ENCODE measurements at places on chromosomes 7 and 10. TPM values are rescaled to one million over a fixed set of nuclear protein-coding genes. Genes with fewer than 3 reads are reported as not detected.
A peak's percentile ranks its signal among the peaks of the same experiment; 100 is the strongest.

The ZNF33A gene
- 18.4 TPM for total RNA-seq

The LOXL4 gene
- total RNA-seq = 24.9 TPM

The GRID1 gene
- 5.2 TPM for total RNA-seq

DNA sequence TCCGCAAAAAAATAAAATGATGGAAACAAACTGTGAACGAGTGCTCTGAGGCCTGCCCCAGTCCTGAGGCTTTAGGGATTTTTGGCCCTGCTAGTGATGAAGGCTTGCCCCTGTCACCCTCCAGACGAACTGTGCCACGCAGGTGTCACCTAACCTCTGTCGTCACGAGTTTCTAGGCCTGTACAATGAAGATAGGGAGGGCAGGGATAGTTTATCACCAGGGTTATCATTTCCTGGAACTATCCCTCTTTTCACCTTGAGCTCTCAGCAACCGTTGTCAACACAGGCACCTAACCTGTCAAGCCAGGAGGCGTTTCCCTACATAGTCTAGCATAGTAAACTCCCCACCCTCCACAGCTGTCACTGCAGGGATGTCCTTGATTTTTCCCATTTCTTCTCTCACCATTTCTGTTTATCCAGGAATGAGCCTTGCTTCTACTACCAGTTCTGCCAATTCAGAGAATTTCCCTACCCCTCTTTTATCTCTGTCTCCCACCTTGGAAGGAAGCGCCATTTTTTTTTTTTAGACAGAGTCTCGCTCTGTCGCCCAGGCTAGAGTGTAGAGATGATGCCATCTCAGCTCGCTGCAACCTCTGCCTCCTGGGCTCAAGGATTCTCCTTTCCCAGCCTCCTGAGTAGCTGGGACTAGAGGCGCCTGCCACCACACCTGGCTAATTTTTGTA is 2.2 kb upstream of the ACHE start:
- DNase-seq = no peak

- peak; percentile 86 for DNase-seq
Observed at GRCh38 chr7:67754651-67755050, 758.0 kb downstream of the TYW1 start.

DNA sequence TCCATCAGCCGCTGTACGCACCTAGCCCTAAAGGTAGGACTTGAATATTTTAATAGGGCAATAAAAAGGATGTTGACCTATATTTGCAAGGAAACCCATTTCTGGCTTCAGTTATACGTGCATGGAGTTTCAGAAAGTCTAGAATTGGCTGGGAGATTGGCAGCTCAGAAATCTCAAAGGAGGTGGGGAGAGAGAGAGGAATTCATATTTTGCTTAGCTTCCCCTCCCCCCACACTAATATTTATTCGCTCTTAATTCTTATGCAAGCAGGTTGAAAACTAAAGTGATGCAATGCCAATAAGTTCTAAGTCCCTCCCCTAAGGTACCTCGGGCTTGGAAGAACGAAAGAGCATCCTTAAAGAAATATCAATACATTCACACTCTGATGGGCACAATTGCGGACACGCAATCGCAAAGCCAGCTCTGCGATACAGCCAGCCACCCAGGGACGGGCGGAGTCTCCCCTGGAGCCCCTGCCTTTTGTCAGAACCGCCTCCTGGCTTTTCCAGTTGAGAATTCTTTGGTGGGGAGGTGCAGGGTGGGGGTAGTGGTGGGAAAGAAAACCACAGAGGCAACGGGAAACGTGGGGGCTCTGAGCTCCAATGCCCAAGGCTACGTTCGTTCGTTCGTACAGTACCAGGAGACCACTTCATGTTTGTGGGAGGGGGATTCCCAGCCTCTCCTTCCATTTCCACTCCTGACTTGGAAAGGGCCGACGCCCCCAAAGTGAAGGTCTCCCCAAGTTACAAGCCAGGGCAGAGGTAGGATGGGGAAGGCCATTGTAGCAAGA is 1.3 kb downstream of the SHH start:
- no peak for DNase-seq

The LARP4B gene
- 42.5 TPM for total RNA-seq

The CALML3 gene
- not detected for total RNA-seq

- DNase-seq = no peak
Observed at GRCh38 chr7:105210721-105211205, 178.0 kb downstream of the SRPK2 start.

The ZNF479 gene
- not detected for total RNA-seq

- DNase-seq = no peak
Observed at GRCh38 chr7:33076737-33077136, 14.2 kb upstream of the NT5C3A start.

- peak; percentile 57 for DNase-seq
Observed at GRCh38 chr10:77643795-77644468, 6.3 kb upstream of the KCNMA1 start.

DNA sequence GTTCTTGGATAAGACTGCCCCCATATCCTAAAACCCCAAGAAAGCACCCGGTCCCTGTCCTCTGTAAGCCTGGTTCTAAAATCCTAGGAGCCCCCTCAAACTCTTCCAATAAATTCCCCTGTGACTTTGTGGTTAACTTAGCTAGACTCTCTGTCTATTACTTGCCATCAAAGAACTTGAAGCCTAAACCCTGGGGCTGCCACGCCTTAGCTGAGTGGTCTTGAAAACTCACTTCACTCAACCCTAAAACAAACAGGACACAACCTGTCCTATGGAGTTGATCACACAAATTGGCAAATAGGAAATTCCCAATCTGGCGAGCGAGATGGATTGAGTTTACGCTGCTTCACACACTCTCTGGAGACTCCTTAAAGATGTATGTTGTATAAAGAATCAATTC is 191.4 kb upstream of the SVIL start:
- no peak for DNase-seq

GRCh38 chr7:12067156-12067831 is 143.8 kb upstream of the TMEM106B start:
- DNase-seq = peak; percentile 83

- peak; percentile 49 for DNase-seq
Observed at GRCh38 chr10:30062582-30062981, 3.2 kb upstream of the JCAD start.

DNA sequence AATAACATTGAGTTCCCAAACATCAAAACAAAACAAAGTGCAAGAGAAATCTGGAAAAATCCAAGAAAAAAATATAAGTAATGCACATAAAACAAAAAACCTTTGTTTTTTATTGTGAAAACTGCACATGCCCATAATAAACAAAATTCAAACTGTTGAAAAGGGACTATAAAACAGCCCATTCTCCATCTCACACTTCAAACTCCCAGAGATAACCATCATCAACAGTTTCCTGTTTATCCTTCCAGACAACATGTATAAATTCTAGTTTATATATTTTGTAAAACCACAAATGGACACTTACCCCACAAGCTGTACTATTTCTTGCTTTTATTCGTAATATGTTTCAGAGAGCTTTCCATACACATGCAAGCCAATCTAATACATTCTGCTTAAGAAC is 79.3 kb downstream of the DPY19L1 start:
- no peak for DNase-seq

DNA sequence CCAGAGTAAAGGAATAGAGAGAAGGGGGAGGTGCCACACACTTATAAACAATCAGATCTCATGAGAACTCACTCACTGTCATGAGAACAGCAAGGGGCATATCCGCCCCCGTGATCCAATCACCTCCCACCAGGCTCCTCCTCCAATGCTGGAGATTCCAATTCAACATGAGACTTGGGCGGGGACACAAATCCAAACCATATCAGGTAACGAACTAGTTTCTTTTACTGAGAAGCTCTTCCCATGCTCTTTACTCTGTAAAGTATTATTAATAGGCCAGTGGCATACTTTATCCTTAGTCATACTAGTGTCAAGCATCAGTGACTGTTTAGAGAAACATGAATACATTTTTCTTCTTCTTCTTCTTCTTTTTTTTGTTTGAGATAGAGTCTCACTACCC is 39.4 kb upstream of the ZNF488 start:
- DNase-seq = no peak

GRCh38 chr7:132049462-132050304 is 493.3 kb upstream of the PODXL start:
- peak; percentile 28 for DNase-seq

- DNase-seq = peak; percentile 78
Observed at GRCh38 chr10:61896854-61897661, 4.4 kb upstream of the ARID5B start.

DNA sequence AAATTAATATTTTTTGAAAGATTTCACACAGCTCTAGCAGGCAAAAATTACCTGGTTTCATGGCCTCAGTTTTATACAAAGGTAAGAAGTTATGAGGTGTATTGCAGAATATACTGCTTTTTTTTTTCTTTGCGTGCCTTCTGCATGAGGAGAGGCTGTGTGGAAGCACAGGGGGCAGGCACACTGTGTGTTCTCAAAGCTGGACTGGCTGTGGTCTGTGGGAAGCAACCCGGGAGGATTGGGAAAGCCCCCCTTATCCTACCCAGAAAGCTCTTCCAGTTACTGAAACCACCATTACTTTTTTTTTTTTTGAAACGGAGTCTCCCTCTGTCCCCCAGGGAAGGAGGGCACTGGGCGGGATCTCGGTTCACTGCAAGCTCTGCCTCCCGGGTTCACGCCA is 25.0 kb downstream of the ADARB2 start:
- no peak for DNase-seq

- peak; percentile 90 for DNase-seq
Observed at GRCh38 chr7:55534262-55534915, 37.9 kb downstream of the VOPP1 start.

DNA sequence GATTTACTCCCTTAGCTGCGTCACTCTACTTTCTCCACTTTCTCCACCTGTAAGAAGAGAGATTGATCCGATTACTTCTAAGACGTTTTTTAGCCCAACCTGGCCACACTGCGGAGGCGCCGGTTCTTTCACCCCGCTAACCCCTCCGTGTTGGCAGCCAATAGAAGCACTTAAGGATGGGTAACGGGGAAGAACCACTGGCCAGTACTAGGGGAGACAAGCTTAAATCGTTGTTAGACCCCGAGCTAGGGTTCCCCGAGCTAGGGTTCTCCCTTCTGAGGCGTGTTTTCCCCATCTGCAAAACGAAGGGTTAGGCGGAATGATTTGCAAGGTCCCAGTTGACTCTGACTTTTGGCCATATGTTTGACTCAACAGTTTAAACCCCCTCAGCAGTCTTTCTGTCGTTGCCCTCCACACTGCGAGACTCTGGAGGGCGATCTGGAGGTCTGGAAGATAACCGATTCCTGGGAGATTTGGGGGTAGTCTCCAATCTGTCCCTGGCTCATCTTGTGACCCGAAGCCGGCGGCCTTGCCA is 644 bp downstream of the UMAD1 start:
- DNase-seq = no peak

The ZNF248 gene
- total RNA-seq = 8.8 TPM

DNA sequence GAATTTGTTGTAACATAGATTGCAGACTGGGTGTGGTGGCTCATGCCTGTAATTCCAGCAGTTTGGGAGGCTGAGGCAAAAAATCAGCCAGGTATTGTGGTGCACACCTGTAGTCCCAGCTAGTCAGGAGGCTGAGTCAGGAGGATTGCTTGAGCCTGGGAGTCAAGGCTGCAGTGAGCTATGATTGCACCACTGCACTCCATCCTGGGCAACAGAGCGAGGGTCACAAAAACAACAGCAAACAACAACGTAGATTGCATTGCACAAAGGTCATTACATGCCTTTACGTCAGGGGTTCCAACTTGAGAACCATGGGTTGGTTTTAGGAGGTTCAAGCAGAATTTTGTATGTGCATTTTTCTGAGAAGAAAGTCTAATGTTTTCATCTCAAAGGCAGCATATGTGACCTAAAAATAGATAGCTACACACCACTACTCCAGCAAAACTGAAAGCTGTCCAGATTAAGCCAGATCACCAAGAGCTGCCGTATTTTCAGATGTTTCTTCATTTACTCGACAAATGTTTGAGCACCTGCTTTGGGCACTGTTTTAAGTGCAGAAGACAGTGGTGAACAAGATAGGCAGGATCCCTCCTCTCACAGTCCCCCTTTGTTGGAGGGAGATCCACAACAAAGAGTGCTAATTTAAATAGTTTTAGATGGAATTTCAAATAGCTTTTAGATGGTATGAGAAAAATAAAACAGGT is 28.3 kb upstream of the CYP26C1 start:
- DNase-seq = no peak
